ENCODE measurements at places on chromosomes 1 and 21.
A peak's percentile ranks its signal among the peaks of the same experiment; 100 is the strongest.

GRCh38 chr21:25809013-25809412, 74.2 kb downstream of the GABPA start:
- DNase-seq = no peak

- no peak for DNase-seq
Measured at GRCh38 chr1:160748181-160748877, 9.3 kb downstream of the SLAMF7 start.

- DNase-seq = no peak
Measured at GRCh38 chr1:215992620-215993019, 425.5 kb downstream of the KCTD3 start.

GRCh38 chr1:70978623-70979022, 69.0 kb downstream of the PTGER3 start:
- DNase-seq = no peak

GRCh38 chr1:190101756-190102155, 375.9 kb downstream of the BRINP3 start:
- DNase-seq = no peak

GRCh38 chr1:230784163-230784562, 37.0 kb downstream of the CAPN9 start:
- DNase-seq = no peak

DNA sequence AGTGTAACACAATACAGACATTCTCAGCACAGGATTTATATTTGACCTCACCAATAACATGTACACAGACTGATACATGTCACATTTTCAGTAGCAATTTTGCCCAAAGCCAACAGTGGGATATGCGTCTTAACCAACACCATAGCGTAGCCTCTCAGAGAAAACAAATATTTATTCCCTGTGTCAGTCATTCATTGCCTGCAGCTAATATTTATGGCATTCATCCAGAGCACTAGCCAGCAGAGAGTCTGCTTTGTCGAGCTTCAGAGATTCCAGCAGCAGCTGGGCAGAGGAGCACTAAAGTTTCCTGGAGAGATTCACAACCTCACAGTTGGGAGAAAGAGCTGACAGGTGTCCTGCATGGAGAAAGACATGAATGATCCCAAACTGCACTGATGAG, 400.7 kb upstream of the DAB1 start:
- no peak for DNase-seq

GRCh38 chr1:54011316-54012007, 6.5 kb downstream of the LDLRAD1 start:
- DNase-seq = peak; percentile 26

- DNase-seq = no peak
Measured at GRCh38 chr21:31186916-31187315, 148.6 kb upstream of the KRTAP19-8 start.

DNA sequence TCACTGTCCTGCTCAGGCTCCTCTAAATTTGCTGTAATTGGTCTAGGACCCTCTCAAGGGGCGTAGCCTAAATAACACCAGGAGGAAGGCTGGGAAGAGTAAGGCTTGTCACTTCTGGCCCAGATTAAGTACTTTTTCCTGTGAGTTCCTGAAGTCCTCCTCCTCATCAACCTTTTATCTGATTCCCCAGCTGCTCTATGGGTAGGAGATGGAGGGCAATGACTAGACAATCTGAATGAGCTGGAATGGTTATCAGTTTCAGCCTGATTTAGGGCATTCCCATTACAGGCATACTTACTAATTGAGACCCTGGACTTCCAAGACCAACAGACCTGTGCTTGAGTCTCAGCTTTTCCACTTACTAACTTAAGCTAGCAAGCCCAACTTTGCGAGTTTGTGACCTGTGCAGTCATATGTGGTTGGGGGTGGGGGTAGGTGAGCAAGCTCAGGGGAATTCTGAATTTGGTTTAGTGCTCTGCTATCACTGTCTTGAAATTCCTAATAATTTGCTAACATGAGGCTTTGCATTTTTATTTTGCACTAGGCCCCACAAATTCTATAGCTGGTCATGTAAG, 18.0 kb upstream of the FGGY start:
- DNase-seq = no peak

DNA sequence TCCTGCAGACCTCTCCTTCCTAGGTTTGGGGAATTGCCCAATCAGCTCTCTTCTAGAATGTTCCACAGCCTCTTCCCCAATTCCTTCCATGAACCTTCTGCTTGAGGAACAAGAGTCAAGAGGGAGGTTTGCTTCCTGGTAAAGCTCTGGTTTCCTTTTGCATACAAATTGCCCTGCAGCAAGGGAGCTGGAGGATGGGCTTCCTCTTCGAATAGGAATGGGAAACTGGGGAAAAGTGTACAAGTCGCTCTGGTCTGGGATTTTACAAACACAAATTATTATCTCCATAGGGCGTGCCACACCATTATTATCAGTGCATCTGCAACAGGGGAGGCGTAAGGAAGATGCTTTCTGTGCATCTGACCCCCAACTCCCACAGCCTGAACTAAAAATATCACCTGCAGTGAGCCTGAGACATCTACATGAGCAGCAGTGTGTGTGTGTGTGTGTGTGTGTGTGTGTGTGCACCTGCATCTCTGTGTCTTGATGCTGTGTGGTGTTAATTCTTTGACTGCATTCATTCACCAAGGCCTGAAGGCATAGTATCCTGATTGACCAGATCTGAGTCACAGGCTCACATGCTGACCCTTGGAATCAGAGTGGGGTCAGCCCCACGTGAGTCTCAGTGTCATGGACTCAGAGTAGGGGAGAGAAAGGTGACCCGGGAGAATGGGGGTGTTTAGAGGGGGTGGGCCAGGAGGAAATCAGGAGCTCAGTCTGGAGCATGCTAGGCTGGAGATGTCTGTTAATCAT, 272.9 kb downstream of the KAZN start:
- no peak for DNase-seq

GRCh38 chr1:211829343-211830054, 1.1 kb downstream of the LPGAT1 start:
- DNase-seq = no peak

- no peak for DNase-seq
Measured at GRCh38 chr1:244988521-244988920, 124.2 kb upstream of the HNRNPU start.

GRCh38 chr1:43143441-43143888, 28.6 kb downstream of the EBNA1BP2 start:
- no peak for DNase-seq

GRCh38 chr1:230863449-230863848, 4.9 kb downstream of the C1orf198 start:
- no peak for DNase-seq

DNA sequence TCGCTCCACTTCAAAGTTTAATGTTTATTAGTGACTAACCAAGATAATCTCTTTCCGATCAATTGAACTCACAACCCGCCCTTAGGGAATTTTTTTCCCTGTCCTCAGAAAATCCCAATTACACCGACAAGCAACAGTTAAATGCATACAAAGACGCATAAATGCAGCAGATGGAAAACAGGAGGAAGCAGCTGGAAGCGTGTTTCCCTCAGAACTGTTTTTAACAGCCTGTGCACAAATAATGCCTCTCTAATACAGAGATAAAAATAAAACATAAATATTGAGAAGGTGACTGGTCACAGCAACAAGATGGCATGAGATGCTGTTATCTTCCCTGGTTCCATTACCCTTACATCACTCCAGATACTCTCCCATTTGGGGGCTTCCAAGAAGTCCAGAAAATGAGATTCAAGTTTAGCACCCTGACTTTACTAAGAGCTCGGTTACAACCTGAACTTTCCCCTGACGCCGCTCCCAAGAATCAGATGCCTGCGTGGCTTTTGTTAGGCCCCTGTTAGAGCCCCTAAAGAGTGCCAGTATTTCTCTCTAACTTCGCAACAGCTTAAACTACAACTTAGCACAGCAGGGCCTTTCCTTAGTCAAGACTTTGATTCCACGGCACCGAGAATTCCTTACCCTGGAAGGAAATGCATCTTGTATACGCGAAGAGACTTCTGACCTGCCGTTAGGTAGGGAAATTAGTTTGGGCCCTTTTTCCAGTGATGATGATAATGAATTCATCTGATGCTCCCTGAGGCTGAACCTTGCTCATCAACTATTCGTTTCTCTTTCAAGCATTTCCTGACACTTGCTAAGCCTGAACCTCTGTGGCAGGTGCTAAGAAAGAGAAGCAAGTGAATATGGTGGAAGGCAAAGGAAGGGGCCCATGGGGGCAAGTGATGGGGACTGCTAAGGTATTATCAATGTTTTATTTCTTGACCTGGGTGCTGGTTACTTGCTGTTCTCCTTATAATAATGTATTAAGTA, 137.7 kb upstream of the SMYD2 start:
- DNase-seq = no peak

DNA sequence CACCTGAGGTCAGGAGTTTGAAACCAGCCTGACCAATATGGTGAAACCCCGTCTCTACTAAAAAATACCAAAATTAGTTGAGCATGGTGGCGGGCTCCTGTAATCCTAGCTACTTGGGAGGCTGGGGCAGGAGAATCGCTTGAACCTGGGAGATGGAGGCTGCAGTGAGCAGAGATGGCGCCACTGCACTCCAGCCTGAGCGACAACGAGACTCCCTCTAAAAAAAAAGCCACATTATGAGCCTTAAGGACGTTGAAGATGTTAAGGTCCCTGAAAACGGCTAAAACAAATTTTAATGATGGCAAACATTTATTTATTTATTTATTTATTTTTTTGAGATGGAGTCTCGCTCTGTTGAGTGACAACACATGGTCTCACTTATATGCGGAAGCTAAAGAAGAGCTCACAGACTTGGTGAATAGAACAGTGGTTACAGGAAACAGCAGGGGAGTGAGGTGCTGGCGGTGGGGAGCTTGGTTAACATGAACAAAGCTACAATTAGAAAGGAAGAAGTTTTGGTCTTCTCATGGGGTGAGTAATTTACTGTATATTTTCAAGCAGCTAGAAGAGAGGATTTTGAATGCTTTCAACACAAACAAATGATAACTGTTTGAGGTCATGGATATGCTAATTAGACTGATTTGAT, 47.1 kb downstream of the TCP10L start:
- no peak for DNase-seq

DNA sequence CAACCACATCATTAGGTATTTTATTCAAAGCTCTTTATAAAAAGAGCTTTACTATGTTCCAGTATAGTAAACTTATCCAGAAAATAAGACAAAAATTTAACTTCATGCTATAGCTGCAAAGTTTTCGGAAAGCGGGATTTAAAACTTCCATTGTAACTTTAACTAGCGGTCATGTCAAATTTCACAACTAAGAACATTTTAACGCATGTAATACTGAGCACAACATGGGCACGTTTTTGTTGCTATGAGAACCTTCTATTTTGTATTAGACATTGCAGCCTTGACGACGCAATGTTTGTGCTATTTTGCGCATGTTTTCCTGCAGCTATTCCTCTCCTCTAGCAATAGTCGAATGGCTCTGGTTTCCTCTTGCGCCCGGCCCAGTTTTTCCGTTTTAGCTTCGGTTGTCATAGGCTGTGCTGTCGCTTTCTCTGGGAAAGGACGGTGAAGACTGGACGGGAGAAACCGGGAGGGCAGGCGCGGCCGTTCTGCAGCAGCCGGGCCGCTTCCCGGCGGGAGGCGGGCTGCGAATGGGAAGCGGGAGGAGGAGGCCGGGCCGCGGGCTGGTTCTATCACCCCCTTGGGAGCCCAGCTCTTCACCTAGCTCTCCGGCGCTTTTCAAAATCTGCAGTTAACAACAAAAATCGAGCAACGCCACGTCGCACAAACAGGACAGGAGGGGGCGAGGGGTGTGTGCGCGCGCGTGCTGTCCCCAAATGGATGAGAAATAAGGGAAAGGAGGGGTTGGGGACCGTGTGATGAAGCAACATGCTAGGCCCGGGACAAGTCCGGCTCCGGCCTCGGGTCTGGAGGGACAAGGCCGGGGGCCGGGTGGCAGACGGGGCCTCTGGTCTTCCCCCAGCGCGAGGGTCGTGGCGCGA, 105.3 kb upstream of the HNRNPU start:
- DNase-seq = peak; percentile 88

DNA sequence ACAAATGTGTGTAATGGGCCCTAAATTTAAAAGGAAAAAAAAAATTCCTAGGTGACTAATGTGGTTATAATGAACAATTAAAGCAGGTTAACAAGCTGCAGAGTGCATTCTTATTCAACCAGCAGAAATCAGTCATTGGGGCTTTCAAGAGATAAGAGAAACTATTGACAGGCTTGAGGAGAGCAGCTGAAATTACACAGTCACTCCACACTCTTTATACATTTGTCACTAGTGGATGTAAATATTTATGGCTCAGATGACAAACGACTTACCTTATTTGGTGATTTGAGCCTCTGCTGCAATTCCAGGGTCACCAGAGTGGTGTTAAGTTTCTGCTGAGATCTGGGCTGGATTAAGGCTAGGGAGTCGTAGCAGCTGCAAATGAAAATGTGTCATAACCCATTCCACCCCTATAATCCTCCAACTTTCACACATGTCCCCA, 896.3 kb downstream of the TTLL7 start:
- no peak for DNase-seq

- DNase-seq = no peak
Measured at GRCh38 chr1:231951374-231951773, 324.8 kb downstream of the DISC1 start.

DNA sequence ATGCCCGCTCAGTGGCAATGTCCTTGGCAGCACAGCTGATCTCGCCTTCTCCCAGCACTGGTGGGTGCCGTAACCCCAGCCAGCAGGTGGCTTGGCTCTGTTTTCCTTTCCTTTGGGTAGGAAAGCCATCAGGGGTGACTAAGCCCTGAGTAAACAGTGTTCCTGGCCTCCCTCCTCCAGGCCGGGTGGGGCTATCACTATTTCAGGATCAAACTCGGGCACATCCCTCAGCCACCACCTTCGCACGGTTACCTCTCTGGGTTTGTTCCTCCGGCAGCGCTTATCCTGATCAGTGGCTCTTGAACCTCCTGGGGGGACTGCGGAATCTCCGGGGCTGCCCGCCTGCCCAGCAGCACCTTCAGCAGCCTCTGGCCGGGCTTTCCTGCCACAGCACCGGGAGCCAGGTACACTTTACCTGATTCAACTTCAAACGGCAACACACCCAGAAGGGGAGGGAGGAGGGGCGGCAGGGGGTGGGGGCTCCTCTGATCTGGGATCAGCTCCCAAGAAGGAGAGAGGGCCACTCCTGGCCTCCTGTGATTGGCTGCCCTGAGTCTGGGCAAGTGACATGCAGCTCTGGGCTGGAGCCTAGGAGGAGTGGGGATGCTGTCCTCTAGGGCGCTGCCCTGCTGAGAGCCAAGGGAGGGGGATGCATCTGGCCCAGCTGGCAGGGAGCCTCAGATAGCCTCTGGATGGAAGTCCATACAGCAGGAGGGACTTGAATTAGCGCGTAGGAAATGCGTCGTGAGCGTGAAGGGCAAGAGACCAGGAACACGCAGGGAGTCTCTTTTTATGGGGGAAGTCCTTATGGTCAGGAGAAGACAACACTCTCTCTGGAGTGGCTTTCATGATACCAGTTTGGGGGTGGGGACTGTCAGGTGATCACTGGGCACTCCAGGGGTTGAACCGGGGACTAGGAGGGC, at the start of gene ASCL5:
ASCL5 (minus strand) TSS at position 353 of the 923 bp plus-strand sequence. CDS start 11,812 bp downstream, outside the sequence.
- no peak for DNase-seq

DNA sequence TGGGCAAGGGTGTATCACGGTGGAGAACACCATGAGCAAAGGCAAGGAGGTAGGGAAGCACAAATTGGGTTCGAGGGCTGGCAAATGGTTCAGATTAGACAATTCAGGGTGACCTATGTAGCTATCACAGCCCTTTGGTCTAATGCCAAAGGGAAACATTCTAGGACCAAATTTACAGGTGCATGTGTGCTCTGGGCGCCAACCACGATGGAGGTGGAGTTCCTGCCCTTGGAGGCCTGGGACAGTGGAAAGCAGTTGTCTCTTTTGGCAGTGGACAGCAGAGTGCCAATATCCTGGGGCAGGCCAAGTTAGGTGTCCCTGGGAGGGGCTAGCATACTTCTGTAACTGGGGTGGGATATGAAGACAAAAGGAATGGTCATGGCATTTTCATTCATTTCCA, 40.1 kb downstream of the IGFN1 start:
- no peak for DNase-seq

GRCh38 chr1:5693568-5693967, 298.7 kb downstream of the NPHP4 start:
- DNase-seq = peak; percentile 16
